ENCODE measurements at places on chromosomes 5 and 9.

DNA sequence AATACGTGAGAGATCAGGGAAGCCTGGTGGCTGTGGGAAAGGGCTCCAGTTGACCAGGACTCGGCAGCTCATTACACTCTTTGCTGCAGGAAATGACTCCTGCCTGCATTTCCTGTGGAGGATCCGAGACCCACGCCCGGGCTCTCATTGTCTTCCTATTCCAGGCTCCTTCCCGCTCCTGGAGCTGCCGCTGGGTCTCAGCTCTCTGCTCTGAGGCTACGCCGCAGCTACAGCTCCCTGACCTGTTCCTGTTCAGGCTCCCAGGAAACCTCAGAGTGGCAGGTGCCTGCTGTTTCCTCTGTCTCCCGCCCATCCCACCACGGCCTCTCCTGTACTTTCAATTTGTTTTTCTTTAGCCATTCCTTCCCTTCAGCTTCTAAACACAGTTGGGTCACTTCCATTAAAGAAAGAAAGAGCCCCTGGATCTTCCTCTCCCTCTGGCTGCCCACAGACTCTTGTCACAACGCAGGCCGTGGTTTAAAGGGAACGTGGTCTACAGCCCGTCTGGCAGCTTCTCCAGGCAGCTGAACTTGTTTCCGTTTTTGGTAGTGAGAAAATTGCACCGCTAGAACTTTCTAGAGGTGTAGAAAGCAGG lies 71.5 kb downstream of the IL6ST start:
- DNase-seq = no peak

DNA sequence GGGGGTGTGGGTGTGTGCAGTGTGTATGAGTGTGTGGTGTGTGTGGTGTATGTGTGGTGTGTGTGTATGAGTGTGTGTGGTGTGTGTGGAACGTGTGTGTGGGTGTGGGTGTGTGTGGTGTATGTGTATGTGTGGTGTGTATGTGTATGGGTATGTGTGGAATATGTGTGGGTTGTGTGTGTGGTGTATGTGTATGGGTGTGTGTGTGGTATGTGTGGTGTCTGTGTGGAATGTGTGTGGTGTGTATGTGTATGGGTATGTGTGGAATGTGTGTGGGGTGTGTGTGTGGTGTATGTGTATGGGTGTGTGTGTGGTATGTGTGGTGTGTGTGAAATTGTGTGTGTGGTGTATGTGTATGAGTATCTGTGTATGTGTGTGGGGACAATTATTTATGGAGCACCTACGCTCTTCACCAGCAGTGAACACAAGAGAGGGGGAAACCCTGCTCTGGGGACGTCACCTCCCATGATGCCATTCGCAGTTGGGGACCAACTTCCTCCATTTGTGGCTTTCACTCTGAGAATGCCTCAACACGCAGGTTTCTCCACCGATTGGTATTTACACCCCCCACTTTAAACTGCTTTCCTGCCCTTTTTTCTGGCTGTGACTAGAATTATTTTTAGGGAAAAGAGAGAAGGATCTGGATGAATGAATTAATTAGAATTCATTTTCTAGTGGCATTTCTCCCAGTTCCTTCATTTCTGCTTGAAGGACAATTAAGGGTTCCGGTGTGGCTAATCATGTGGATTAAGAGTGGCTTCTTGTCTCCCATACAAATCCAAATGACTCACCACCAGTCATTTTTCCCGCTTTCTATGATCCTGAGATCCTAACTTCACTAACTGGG lies 238.1 kb downstream of the ROR2 start:
- DNase-seq = no peak

DNA sequence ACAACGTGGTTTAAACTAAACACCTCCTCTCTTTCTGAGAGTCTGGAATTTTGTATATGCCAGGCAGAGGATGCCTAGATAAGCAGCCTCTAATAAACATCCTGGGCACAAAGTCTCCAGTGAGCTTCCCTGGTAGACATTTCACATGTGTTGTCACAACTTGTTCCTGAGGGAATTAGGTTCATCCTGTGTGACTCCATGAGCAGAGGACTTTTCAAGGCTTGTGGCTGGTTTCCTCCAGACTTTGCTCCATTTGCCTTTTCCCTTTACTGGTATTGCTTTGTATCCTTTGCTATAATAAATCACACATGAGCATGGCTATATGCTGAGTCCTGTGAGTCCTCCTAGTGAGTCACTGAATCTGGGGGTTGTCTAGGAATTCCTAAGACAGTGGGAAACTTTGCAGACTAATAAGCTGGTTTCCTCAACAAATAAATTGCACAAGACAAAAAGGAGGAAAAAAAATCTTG lies 77.4 kb downstream of the NR2F1-AS1 start:
- peak; percentile 88 for DNase-seq

- DNase-seq = no peak
Observed at GRCh38 chr5:176908675-176909368, 9.7 kb upstream of the HK3 start.

DNA sequence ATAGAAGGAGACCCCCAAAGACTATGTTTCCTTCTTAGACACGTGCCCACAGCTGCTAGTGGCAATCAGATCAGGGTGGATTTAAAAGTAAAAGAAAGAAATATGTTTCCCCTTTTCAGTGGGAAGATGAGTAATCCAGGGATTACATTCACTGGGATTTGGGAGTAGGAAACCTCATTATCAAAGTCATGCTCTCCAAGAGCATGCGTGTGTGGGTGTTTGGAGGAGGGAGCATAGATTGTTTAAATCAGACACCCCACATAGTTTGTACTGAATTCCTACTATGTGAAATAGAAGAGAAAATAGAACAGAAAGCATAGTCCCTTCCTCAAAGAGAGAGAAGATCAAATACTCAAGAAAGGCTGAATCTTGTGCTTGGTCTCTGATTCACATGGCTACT lies 65.5 kb upstream of the TBCA start:
- DNase-seq = no peak

- no peak for DNase-seq
Observed at GRCh38 chr5:124131466-124131865, 615.0 kb downstream of the ZNF608 start.

DNA sequence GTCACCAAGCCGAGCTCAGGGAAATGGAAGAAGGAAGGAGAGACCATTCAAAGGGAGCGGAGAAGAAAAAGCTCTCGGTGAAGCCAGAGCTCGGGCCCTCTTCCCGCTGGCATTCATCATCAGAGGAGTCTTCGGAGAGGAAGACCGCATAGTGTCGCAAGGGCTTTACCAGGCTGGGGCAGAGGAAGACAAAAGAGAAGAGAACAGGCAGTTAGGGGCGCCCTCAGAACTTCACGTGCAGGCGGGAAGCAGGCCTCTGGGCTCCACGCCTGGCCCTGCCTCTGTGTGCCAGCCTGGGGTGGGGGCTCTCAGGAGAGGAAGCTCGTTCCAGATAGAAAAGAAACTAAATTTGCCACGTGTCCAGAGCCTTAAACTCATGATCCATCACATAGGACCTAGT lies 31.7 kb downstream of the CRB2 start:
- DNase-seq = no peak

GRCh38 chr9:93164085-93164484 lies 19.9 kb upstream of the WNK2 start:
- DNase-seq = no peak

GRCh38 chr5:93360436-93361088 lies 220.5 kb downstream of the NR2F1-AS1 start:
- DNase-seq = no peak

DNA sequence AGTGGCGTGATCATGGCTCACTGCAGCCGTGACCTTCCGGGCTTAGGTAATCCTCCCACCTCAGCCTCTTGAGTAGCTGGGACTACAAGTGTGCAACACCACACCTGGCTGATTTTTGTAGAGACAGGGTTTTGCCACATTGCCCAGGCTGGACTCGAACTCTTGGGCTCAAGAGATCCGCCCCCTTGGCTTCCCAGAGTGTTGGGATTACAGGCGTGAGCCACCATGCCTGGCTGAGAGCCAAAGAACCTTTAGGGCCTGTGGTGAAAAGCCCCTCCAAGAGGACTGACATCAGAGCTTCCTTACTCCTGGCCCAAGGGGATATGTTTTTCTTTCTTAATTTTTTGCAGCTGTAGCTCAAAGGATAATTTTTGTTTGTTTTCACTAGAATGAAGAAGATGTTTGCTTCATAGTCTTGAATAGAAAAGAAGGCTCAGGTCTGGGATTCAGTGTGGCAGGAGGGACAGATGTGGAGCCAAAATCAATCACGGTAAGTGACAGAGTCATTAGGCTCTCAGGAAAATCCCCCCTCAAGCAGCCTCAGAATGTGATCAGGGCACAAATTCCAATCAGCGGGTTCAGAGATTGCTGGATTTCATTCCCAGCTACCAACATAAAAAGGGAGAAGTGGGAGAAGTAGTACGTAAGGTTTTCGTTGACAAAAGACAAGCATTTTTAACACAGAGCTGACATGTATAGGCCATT lies 77.1 kb downstream of the GOLPH3 start:
- no peak for DNase-seq

DNA sequence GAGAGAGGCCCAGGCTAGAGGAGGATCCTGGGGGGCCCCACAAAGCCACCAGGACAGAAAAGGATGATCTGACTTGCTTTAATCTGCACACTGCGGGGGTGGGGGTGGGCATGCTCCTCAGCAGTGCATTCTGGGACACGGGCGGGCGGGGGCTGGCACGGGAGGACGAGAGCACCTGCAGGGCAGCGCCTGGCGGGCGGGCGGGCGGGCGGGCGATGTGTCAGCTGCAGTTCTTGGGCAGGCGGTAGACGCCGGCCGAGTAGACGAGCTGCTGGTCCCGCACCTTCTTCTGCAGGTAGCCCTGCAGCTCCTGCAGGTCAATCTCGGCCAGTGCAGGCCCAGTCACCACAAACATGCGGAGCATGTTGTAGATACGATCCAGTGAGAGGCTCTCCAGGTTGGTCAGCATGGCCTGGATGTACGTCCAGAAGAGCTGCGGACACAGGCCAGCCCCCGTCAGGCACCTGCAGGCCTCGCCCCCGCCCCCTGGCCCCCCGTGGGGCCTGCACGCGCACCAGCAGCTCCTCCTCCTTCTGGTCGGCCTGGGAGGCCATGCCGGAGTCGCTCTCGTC lies 3.0 kb upstream of the TMEM210 start:
- DNase-seq = no peak

DNA sequence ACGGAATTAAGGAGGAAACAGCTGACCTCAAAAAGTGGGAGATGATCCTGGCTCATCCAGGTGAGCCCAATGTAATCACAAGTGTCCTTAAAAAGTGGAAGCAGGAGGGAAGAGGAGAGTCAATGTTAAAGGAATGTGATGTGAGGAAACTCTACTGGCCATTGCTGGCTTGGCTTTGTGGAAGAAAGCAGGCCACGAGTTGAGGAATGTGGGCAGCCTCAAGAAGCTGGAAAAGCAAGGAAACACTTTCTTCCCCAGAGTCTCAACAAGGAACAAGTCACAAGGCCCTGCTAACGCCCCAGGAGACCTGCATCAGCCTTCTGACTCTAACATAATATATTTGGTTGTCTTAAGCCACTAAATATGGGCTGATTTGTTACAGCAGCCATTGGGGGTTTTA lies 252.8 kb downstream of the PSAT1 start:
- DNase-seq = no peak

DNA sequence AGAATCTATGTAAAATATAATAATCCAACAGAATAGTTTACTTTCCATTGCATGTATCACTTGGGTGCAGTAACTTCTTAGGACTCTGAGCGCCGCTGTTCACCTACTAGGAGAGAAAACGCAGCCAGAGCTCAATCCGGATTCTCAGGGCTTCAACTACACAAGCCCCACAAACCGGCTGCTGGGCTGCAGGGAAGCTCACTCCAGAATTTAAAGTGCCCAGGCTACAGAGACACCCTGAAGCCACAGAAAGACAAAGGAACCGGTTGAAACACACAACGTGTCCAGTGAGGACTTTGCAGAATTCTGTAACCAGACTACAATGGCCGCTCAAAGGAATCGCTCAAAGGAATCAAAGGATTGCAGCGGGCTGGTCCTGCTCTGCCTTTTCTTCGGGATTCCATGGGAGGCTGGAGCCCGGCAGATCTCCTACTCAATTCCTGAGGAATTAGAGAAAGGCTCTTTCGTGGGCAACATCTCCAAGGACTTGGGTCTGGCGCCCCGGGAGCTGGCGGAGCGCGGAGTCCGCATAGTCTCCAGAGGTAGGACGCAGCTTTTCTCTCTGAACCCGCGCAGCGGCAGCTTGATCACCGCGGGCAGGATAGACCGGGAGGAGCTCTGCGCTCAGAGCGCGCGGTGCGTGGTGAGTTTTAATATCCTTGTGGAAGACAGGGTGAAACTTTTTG lies at the start of gene PCDHGA10:
TSS of gene PCDHGA10 (plus strand) at position 134 of the 686 bp plus-strand sequence. CDS start at position 323, 189 bp downstream.
- DNase-seq = peak; percentile 47

Data from fibroblast of skin of left quadriceps (primary cell).